ENCODE measurements at places on chromosomes 11 and 22.

GRCh38 chr11:78949976-78950690, 375.5 kb upstream of the NARS2 start:
- no peak for DNase-seq

- DNase-seq, result no peak
Observed at GRCh38 chr22:31948002-31948401, 3.7 kb downstream of the YWHAH start.

GRCh38 chr11:121466063-121466794, 13.5 kb upstream of the SORL1-AS1 start:
- DNase-seq, result peak; percentile 93

DNA sequence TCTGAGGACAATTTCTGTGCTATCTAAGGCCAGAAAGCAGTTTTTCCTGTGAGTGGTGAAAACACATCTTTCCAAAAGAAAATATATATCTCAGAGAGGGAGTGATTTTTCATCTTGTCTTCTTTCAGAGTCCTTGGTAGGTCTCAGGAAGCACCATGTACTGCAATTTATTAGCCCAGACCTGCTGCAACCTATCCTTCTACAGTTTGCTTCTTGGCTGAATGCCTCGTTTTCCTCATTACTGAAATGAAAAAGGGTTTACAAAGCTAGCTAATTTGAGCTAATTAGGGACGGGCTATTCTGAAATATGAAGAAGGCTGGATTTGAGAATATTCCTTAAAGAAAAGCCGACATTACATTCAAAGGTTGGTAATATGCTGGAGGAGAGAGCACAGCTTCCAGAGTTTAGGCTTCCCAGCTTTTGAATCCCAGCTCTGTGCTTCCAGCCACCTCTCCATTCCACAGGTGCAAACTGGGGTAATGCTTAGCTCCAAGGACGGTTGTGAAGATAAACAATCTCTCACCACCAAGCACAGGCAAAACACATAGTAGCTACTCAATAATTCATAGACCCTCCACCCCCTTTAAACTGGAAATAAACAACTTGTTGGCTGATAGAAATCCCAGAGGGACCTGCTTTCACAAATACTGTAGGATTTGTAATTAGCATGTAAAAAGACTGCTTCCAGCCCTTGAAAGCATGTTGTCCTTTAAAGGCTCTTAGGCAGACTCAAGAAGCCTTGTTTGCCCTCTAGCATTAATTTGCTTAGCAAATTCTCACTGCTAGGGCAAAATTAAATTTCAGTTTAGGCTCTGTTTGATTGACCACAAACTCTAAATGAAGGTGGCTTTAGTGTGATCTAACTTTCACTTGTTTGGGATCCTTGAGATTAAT, 24.5 kb upstream of the SESN3 start:
- peak; percentile 63 for DNase-seq

DNA sequence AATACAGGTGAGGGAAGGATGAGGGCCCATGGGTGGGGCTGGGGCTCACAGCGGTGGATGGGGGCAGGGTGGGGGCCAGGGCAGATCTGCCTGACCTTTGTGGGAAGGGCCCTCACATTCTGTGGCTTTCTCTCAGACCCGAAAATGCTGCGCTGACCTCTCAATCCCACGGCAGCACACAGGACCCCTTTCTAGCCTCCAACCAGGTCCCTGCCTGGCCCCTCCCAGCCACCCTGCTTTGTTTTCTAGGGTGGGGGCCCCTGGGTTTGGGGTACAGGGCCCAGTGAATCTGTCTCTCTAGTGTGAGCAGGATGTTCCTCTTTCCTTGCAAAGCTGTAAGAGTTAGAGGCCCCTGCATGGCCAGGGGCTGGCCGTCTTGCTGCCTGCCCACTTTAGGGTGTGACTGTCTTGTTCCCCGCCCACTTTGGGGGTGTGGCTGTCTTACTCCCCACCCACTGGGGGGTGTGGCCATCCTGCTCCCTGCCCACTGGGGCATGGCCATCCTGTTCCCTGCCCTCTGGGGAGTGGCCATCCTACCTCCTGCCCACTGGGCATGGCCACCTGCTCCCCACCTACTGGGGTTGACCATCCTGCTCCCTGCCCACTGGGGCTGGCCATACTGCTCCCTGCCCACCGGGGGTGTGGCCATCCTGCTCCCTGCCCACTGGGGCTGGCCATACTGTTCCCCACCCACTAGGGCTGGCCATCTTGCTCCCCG, 11.5 kb downstream of the PARVG start:
- no peak for DNase-seq

GRCh38 chr22:23714596-23715578, 24.1 kb downstream of the RGL4 start:
- no peak for DNase-seq

DNA sequence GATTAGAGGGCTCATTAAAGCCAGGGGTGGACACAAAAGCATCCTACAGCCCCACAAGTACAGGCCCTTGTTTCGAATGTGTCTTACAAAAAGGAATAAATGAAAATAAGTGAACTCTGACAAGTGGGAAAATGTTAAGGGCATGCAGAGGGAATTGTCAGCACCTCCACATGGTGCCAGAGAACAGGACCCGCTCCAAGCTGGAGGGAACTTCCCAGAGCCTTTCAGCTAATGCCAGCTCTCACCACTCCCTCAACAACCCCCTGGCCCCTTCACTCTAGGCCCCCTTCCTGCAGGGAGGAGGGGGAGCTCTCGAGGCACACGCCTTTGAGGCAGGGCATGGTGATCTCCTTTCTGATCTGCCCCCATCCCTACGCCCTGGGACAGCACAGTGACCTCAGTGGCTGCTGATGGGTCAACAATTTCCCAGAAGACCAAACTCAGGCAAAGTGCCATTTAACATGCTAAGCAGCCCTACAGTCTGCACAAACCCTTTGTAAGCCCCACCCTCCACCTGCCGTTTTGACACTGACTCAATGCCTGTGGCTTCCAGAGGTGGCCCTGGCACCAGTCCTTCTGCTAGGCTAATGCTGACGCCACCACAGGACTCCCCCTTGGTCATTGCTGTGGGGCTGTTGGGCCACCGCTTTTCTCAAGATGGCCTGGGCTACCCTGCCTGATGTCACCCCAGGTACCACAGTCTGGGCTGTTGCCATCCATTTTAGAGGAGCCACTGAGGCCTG, 12.5 kb upstream of the CHST1 start:
- DNase-seq, result no peak

- DNase-seq, result peak; percentile 84
Observed at GRCh38 chr11:126140926-126141280, 70.5 kb downstream of the RPUSD4 start.

Measured in NCI-H1105 (cell line).